Activated CD4-positive, alpha-beta T cell treated with anti-CD3 and anti-CD28 coated beads for 48 hours (primary cell): ENCODE measurements at places on chromosomes 11 and 22.

DNA sequence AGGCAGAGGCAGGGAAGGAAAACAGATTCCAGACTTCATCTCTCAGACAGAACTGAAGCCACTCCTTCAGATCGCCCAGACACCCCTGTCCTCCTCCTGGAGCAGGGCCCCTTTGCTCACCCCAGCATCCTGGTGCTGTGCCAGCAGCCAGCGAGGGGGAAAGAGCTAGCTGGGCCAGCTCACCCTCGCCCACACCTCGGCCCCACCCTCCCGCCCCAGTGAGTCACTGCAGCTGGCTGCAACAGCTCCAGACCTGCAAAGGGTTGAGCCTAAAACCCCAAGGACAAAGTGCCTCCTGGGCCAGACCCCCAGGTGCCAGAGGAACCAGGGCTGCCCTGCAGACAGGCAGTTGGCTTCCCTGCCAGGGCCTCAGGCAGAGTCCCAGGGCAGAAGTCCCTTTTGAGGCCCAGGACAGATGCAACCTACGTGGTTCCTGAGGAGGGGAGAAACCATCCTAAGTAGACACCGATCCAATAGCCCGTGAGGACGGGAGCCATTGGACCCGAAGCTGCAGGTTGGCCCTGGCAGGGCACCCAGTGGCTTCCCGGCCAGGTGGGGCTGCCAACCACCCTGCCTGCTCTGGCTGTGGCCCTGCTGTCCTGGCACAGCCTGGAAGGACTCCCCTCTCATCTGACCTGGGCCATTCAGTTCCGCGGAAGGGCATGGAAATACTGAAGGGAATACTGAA is 7.2 kb downstream of the AHNAK start:
- peak; percentile 72 for DNase-seq

DNA sequence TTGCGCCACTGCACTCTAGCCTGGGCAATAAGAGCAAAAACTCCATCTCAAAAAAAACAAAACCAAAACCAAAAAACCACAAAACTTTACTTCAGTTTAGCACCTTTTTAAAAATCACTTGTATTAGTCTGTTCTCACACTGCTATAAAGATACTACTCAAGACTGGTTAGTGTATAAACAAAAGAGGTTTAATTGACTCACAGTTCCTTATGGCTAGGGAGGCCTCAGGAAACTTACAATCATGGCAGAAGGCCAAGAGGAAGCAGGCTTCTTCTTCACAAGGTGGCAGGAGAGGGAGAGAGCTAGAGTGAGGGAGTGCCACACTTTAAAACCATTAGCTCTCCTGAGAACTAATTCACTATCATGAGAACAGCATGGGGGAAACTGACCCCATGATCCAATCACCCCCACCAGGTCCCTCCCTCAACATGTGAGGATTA is 261.3 kb downstream of the TMEM135 start:
- no peak for DNase-seq

DNA sequence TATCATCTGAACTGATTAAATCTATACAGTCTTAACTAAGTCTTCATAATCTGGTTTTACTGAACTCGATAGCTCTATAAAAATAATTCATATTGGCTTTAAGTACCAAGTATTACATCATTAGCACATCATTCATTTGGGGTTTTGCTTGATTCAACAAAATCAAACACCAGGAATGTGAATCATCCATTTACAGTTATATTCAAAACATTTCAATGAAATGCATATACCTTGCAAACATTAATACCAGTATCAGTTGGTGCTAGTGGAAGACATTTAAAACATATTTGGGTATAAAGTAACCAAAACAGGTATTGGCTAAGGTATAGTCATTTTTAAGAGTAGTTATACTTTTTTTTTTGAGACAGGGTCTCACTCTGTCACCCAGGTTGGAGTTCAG is 12.2 kb upstream of the CCDC89 start:
- no peak for DNase-seq

- no peak for DNase-seq
Measured at GRCh38 chr11:111623527-111624030, 21.3 kb downstream of the SIK2 start.

DNA sequence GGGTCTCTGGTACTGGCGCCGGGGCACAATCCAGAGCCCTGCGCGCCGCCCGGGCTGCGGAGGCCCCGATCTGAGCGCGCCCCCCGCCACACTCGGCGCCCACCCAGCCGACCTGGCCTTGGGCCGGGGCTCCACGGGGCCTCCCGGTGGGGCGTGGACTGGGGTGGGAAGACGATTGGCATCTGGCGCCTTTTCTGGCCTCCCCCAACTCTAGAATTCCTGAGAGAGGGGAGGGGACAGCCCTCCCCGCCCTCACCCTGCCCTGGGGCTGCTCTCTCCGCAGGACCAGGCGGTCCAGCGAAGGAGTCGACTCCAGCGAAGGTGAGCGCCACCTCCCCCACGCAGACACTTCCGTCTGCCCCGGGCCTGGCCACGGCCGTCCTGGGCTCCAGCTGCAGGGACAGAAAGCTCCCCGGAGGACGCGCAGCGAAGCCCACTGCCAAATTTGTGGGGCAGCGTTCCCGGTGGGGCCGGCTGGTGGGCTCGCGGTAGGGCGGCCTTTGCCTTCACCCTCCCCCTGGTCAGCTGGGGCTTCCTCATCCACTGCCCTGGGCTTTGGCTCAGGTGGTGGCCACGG is 593 bp downstream of the SSH3 start:
- DNase-seq = peak; percentile 43

DNA sequence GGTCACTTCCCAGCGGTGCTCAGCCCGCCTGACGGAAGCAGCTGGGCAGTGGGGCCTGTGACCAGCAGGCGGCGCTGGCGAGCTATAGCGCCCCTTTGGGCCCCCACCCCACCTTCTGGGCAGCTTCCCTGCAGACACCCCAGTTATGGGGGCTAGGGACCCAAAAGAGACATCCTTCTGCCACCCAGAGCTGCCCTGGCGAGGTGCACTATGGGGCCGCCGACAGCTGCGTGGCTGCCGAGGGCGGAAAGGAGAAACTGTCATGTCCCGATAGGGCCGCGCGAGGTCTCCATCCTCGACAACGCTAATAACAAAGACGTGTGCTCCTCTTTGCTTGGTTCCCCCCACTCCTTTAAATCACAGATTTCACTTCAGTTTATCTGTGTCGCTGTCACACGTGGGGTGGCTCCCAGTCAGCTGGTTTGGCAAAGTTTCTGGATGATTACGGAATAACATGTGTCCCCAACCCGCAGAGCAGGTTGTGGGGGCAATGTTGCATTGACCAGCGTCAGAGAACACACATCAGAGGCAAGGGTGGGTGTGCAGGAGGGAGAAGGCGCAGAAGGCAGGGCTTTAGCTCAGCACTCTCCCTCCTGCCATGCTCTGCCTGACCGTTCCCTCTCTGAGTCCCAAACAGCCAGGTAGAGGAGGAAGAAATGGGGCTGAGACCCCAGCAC is 673 bp upstream of the MYO7A start:
- DNase-seq = peak; percentile 66
